ENCODE measurements at places on chromosomes 2 and 18.

DNA sequence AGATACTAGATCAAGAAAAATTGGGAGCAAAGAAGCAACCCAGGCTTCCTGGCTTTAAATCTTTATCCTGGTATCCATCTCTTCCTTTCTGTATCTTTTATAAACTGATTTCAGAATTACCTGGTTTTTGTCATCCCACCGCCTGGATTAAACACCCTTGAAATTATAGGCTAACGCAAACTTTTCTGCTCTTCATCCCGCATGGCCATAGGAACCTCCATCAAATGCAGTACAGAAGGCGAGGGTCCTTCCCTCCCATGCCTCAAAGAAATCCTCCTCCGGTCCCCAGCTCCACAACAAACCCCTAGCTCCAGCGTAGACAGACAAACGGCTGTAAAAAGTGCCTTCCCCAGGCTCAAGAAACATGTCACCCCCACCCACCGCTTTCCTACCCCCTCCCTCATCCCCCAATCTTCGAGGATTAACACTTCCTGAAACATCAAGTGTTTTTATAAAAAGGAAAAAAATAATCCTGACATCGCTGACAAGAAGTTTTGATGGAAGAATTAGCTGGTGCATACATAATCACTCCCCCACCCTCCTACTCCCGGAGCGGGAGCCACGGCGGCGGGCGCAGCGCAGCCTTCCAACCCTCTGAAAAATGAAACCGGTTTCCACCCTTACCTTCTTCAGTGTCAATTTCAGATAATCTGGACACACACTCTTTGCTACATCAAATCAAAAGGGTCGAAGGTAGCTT lies 7.6 kb downstream of the DLX1 start:
- DNase-seq: no peak

DNA sequence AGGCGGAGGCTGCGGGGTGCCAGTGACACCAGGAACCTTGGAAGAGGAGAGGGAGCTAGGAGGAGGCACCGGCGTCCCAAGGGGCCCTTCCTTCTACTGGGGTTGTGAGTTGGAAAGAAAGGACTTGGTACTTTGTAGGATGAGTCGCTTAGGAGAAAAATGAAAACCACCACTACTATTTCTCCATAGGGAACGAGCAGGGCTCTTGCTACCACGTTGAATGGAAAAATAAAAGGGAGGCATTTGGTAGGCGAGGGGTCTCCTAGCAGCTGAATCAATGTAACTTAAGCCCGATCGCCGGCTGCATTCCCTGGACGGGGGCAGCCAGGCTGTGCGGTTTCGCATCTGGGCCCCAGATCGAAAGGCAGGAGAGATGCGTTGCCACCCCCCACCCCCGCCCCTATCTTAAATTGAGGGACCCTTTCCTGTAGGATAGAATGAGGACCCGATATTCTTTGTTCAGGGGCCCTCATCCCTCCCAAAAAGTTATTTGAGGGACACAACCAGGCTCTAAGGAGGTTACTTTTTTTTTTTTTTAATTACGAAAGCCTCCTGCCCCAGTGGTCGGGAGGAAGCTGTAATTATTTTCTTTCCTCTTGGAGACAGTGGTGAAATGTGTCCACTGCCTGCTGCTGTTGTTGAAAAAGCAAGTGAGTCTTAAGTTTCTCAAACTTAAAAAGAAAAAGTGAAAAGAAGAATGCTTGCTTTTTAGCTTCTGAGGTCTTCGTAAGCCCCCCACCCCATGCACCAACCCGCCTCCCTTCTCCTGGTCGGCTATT lies 1.3 kb downstream of the IGFBP2 start:
- DNase-seq: no peak

- no peak for DNase-seq
These were observed 31.8 kb downstream of the CDC42EP3 start for GRCh38 chr2:37639631-37640030.

DNA sequence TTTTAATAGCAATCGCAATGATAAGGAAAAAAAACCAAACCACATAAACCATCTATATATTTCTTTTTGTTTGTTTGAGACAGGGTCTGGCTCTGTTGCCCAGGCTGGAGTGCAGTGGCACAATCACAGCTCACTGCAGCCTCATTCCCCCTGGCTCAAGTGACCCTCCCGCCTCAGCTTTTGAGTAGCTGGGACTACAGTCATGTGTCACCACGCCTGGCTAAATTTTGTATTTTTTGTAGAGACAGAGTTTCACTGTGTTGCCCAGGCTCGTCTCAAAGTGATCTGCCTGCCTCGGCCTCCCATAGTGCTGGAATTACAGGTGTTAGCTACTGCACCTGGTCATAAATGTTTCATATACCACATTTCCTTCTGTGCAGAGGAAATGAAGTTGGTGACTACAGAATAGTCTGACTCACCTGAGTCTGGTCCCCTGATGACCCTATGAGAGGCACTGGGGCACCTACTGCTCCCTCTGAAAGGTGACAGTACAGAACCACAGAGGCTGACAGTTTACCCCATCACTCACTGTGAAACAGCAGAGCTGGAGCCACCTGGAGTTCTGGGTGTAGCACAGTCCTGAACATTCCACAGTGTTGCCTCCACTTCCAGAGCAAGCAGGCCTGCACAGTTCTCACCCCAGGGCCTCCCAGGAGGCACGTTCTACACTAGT lies 183.7 kb upstream of the PXDN start:
- DNase-seq: no peak

DNA sequence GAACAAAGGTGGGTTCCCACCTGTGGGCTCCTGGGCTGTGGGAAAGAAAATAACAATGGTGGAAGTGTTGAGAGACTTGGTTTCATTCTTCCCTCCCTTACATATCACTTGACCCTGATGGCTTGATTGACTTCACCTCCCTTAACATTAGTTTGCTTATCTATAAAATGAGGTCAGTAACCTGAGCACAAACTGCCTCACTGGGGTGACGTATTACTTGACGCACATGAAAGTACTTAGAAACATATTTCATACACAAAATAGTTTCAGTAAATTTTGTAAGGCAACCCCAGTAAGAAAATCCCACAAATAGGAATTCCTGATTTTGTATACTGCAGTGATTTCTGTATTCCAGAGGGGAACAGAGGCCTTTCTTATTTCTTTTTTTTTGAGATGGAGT lies 29.4 kb upstream of the LPIN2 start:
- no peak for DNase-seq

DNA sequence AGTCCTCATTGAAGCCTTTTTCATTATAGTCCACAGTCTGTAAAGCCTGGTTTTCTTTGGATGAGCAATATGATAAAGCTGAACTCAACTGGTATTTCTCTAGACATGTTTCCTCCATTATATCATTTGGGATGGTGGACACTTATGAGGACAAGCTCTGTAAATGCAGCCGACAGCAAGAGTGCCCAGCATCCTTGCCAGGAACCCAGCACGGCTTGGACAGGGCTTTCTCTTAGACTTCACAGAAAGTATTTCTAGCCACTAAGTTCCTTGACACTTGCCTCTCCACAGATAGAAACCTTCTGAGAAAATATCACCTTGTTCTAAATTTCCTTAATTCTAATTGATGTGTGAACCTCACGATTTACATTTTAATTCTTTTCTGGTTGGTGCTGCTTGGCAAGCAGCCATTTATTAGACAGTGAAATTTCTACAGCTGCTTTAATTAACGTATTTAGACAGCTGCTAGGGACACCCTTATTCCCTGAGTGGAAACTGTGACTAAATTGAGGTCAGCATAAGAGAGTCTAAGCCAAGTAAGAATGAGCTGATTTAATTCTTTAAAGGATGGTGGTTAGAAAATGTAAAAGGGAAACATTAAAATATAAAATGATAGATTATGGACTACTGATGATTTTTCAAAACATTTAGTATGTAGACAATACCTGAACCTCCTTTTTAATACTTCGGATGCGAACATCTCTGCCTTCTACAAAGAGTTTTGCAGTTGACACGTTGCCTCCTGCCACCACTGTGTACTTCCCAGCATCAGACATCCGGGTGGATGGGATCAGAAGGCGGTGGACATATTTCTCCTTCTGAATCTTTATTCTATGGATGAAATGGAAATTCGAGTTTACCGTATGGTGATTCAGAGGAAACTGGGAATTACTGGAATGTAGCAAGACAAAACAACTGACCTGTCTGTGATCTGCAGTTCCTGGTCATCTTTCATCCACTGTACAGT lies 39.8 kb downstream of the TTN start:
- DNase-seq: no peak

GRCh38 chr2:170821531-170822289 lies 5.0 kb downstream of the GAD1 start:
- DNase-seq: no peak

GRCh38 chr2:168033966-168034365 lies 213.4 kb downstream of the STK39 start:
- no peak for DNase-seq

DNA sequence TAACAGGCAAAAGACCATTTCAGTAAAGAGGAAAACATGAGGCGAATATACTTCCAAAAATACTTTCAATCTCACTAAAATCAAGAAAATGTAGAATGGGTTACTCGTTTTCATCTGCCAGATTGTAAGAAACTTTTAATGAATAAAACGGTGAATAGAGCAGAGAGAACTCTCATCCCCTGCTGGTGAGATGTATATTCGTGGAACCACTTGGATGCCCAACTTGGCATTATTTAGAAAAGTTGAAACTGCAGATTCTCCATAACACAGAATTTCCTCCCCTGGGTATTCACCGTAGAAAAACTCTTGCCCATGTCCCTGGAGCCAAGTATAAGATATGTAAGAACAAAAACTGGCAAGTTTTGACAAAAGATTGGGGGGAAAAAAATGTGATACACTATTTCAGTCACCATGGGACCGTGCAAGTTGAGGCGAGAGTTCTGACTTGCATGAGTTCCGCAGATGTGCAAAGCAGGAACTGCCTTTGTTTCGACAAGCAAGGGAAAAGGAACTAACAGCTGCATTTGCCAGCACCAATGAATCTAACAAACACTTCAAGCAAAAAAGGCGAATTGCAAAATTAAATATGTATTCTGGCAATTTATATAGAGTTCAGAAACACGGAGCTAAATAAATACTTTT lies 14.8 kb downstream of the TIMM21 start:
- no peak for DNase-seq

GRCh38 chr18:12048010-12048826 lies 45.4 kb upstream of the ANKRD62 start:
- DNase-seq: no peak

GRCh38 chr2:223692191-223692947 lies 90.2 kb upstream of the SCG2 start:
- DNase-seq: no peak

GRCh38 chr18:63237881-63238692 lies 81.5 kb downstream of the BCL2 start:
- DNase-seq: no peak

DNA sequence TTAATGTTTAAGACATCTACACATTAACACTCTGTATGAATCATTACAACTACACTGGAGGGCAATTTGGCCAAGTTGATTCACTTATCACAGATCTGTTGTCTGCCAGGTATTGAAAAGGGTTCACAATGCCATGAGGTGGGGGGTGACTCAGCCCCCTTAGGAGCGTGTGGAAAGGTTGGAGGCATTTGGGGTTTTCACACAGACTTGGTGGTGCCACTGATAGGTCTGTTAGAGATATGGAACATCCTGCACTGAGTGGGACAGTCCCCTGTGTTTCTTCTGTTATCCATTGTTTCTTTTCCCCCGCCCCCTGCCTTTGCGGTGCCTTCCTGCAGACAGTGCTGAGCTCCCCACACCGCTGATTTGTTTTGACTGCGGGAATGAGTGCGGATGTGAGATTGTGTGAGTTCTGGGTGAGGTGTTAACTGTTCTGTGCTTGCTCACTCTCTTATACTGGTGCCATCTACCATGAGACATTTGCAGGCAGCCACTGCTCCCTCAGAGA lies 9.3 kb upstream of the TSN start:
- peak; percentile 11 for DNase-seq

- DNase-seq: no peak
These were observed at the start of gene TEKT4 for GRCh38 chr2:94871226-94872087. Gene TEKT4, plus strand, starts transcription at chr2:94871430. Its CDS starts 150 bp downstream, at chr2:94871580.

DNA sequence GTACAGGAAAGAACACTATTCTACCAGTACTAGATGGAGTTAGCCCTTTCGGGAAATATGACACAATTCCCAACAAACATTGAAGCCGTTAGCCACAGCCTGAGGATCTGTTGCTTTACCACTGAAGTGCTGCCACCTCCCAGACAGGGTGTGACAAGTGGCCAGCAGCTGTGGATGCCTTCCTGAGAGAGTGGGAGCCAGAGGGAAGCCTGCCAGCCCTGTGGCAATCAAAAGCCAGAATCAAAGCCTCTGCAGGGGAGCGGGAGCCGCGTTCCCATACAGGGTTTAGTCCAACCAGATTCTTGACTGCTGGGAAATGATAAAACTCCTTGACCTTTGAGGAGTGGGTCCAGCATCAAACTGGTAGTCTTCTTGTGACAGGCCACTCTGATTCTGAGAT lies 38.0 kb downstream of the SLC4A1AP start:
- no peak for DNase-seq

DNA sequence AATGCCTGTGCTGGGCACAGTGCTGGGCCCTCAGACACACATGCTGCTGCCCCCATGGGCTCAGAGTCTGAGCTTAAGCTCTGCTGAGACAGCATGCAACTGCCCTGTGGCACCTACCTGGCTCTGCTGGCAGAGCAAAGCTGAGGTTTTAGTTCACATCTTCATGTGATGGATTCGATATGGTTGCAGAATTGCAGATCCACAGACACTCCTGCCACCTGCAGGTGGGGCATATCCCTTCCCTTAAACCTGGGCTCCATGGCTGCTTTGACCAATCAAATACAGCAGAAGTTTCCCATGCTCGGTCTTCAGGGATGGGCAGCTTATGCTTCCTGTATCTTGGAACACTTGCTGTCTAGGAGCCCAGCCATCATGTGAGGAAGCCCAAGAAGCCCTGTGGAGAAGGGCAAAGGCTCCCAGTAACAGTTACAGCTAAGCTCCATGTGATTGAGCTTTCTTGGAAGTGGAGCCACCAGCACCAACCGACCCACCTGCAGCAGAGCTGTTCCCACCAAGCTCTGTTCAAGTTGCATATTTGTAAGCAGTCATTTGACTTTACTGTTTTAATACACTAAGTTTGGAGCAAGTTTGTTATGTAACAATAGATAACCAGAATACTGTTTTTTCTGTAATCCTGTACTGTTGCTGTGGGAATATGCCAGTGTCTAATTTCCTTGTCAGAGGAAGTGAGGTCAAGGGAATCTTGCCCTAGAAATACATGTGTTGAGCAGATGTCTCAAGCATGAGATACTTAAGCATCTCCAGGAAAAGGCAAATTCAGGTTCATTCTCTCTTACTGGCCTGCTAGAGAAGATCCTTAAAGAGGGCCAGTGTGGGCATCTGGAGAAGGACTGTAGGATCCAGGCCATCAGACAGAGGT lies 79.3 kb downstream of the SH3RF3 start:
- DNase-seq: no peak

DNA sequence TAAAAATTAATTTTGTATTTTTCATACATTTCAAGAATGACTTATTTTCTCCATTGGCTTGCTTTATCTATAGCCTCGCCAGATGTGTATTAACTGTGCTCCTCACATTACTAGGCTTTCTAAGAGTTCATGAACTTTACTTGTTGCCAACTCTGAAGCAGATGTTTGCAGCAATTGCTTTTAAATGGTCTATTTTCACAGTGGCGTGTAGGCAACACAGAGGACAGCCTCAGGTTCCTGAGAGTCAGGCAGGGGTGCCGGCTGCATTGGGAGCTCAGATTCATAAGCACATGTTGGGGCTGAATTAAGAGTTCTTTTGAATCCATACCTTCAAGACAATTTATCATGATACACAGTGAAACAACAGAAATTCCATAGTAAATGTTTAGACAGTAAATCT lies 179.2 kb upstream of the PXDN start:
- DNase-seq: no peak

Measured in CD4-positive, alpha-beta T cell treated with Interleukin-21 for 1 hour (primary cell).